Fibroblast of upper back skin (primary cell): ENCODE measurements at places on chromosomes 7 and 10.

GRCh38 chr7:158543840-158544239, 43.8 kb downstream of the PTPRN2 start:
- no peak for DNase-seq

DNA sequence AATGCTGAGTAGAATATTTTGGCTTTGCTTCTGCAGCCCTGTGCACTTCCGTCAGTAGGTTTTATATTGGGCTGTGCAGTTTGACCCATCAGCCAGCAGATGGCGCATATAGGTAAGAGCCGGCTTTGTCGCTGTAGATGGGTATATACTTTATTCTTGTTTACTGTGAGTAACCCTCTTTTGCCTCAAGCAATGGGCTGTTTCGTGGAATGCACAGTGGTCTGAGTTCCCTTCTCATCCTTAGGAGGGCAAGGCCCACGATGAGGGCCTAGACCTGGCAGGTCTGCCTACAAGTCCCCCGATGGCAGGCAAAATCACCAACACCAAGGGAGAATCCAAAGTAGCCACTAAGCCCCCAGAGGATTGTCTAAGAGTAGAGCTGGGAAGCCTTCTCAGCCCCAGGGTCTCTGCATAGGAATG, 1002.9 kb upstream of the KCND2 start:
- peak; percentile 74 for DNase-seq

- DNase-seq = no peak
These were observed 141.5 kb downstream of the ADCY1 start for GRCh38 chr7:45715471-45716352.

DNA sequence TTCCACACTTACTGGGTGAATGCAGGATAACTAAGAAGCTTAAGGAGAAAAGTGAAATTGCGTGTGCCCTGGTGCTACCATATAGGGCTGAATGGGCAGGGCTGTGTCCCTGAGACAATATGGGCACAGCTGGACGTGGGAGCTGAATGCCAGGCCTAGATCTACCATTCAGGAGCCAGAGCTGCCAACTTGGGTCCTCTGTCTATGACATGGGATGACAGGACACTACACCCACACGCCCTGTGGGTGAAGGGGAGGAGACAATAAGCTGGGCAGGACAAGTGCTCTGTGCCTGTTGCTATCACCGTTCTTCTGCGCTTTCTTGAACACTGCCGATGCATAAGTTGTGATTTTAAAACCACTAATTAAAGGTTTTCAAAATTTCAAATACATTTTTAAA, 293.9 kb downstream of the TNS3 start:
- DNase-seq = no peak

GRCh38 chr7:43905209-43905946, 1.0 kb downstream of the URGCP start:
- no peak for DNase-seq

GRCh38 chr10:30019468-30019867, 39.9 kb downstream of the JCAD start:
- no peak for DNase-seq

DNA sequence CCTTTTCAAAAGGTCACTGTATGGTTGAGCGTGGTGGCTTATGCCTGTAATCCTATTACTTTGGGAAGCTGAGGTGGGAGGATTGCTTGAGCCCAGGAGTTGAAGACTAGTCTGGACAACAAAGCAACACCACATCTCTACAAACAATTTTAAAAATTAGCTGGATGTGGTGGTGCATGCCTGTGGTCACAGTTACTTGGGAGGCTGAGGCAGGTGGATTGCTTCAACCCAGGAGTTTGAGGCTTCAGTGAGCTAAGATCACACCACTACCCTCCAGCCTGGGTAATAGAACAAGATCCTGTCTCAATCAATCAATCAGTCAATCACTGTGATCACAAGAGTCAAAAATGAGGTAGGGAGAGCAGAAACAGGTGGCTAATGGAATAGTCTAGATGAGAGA, 97.0 kb downstream of the SUGCT start:
- no peak for DNase-seq

- DNase-seq = no peak
These were observed 68.9 kb downstream of the ZNF467 start for GRCh38 chr7:149704507-149704906.

DNA sequence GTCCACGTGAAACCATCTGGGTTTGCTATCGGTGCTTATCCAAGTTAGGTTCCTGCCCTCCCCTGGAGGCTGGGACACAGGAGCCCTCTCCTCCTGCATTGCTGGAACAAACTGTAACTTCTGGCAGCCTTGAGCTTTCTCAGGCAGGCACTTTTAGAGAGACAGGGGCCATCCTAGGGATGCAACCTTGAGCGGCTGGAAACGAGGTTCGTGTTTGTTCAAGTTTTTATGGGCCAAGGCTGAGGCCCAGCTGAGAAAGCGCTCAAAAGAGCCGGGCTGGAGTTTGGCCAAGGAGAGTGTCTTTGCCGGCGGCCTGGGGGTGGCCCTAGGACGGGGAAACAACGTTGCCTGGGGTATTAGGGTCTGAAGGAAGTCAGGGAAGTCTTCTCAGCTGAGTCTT, 5.5 kb upstream of the MMD2 start:
- no peak for DNase-seq

- DNase-seq = peak; percentile 63
These were observed 193.8 kb upstream of the CCDC6 start for GRCh38 chr10:60099998-60100747.

DNA sequence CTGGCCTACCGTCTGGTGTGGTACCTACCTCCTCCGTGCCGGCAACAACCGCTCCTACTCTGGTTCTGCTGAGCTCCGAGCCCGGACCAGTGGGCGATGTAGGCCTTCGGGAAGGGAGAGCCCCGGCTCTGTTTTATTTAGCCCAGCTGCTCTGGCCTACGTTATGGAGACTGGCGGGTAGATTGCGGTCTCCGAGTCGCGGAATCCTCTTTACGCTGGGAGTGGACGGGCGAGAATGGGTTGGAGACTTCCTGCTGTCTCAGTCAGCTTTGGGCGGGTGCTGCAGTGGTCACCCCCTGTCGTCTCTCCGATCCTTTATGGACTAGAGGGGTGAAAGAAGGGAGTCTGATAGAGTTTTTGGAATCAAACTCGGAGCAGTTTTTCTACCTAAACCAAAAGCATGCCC, 406 bp downstream of the CBLL1 start:
- no peak for DNase-seq

DNA sequence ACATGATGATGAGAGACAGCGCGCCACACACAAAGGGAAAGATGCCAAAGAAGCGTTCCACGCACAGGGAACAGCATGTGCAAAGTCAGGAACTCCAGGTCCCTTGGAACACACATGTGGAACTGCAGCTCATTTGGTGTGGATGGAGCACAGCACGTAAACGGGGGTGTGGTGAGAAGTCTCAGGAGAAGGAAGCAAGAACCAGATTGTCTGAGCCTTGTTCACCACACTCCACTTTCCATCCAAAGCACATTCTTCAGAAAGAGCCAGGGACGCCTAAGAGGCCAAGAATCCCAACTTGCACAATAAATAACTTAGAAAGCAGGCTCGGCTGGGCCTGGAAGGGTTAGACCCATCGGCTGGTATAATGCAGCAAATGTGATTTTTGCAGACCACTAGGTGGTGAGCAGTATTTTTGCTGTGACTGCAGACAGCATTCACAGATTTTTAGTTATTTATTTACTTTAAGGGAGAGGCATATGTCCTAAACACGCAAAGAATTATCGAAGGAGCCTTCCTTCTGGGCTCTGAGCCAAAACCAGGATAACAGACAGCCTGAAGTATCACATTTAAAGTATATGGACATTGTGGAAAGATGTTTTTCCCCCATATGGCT, 27.9 kb upstream of the ASCC1 start:
- peak; percentile 95 for DNase-seq

DNA sequence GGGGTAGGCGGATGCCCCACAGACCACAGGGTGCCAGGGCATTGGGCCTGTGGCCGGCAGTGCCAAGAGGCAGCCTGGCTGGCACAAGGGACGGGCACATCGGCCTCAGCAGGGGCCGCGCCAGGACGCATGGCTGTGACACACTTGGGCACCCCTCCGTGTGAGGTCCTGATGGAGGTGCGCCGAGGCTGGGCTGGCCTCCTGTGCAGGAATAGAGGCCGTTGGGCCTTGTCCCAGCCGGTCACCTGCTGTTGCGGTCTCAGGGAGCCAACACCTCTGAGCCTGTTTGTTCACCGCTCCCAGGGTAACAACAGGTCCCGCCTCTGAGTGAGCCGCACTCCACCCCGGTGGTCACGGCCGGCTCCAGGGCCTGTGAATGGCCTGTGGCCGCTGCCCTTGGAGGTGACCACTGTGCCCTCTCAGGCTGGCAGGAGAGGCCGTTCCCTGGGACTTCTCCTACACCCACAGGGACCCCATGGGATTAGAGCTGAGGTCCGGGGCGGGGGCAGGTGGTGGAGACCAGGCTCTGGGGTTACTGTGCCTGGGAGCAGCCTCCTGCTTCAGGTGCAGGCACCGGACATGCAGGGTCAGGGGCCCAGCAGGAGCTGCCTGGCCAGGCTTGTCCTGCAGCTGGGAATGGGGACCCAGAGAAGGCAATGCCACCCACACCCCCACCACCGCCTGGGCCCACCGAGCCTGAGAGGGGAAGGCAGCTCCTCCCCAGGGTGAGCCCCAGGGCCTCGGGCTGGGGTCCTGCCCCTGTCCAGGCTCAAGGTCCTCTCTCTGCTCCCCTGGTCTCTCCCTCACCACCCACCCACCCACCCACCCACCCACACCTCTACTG, 12.0 kb downstream of the PWWP2B start:
- DNase-seq = no peak

GRCh38 chr10:71804077-71804476, 30.8 kb upstream of the VSIR start:
- no peak for DNase-seq

DNA sequence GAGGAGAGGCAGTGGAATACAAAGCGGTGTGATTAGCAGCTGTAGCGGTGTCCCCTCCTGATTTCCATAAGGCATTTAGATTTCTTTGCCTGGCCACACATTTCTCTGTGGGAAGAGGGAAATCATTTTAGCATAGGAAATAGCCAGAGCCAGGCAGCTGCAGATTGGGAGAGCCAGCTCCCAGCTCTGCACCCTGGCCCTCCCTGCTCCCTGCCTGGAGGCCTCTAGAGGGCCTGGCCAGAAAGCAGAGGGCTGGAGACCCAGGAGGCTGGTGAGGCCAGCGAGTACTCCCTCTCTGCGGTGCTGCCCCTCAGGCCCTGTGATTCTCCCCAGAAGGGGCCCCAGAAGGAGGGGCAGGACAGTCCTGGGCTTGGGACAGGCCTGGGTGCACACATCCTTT, 85.7 kb downstream of the C10orf105 start:
- DNase-seq = no peak

GRCh38 chr7:5488286-5488878, 64.7 kb upstream of the TNRC18 start:
- no peak for DNase-seq

- DNase-seq = no peak
These were observed 16.9 kb downstream of the NOM1 start for GRCh38 chr7:156966387-156966786.

- peak; percentile 38 for DNase-seq
These were observed 29.8 kb upstream of the VCL start for GRCh38 chr10:73968098-73968521.

DNA sequence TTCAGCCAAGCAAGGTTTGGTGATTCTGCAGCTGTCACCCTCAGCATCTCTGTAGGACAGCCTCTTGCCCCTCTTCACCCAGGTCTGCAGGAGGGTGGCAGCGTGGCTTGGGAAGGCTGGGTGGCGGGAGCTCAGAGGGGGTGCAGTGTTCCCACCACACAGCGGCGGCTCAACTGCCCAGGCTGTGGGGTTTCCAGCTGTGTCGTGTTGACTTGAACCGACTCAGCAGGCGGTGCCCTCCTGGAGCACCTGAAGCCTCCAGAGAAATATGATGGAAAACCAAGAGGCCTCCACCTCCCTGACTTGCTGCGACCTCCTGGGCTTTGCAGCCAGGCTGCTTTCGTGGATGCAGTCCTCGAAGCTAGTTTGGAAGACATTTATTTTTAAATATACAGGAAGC, 68.0 kb upstream of the KLF6 start:
- no peak for DNase-seq

- DNase-seq = no peak
These were observed 70.0 kb downstream of the CXCL12 start for GRCh38 chr10:44314802-44315460.

- DNase-seq = no peak
These were observed 13.9 kb upstream of the NKX6-2 start for GRCh38 chr10:132799865-132800264.

DNA sequence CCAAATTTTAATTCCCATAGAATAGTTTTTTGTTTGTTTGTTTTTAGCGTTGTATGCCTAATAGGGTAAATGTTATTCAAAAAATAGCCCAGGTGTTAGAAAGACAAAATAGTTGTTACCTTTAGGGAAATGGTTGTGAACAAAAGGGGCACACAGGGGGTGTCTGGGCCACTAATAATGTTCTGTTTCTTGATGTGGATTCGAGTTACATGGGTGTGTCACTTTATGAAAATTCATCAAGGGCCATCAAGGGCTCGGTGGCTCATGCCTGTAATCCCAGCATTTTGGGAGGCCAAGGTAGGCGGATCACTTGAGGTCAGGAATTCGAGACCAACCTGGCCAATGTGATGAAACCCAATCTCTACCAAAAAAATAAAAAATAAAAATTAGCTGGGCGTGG, 531.8 kb upstream of the C7orf33 start:
- no peak for DNase-seq
